Hepatocyte (in vitro differentiated cells): ENCODE measurements at places on chromosomes 5 and 9. TPM values are rescaled to one million over a fixed set of nuclear protein-coding genes. Genes with fewer than 3 reads are reported as not detected.
A peak's percentile ranks its signal among the peaks of the same experiment; 100 is the strongest.

- DNase-seq, result peak; percentile 66
Measured at GRCh38 chr5:174624733-174625522, 99.5 kb upstream of the MSX2 start.

- no peak for DNase-seq
Measured at GRCh38 chr9:120876842-120877240, at the start of gene PHF19. PHF19 (minus strand) TSS chr9:120877188; CDS start chr9:120874741, 2,447 bp downstream.

Gene TAL2
- 0.50 TPM in 1 of 2 replicates, not detected in the other for polyA plus RNA-seq

Gene ARHGEF28
- 3.1 and 3.5 TPM in 2 replicates for polyA plus RNA-seq

Gene LCN6
- polyA plus RNA-seq, result not detected in 2 replicates

GRCh38 chr9:124415102-124415851, at the start of gene PSMB7:
PSMB7 (minus strand) TSS chr9:124415442; CDS start chr9:124415425, 17 bp downstream.
- peak; percentile 98 for DNase-seq

DNA sequence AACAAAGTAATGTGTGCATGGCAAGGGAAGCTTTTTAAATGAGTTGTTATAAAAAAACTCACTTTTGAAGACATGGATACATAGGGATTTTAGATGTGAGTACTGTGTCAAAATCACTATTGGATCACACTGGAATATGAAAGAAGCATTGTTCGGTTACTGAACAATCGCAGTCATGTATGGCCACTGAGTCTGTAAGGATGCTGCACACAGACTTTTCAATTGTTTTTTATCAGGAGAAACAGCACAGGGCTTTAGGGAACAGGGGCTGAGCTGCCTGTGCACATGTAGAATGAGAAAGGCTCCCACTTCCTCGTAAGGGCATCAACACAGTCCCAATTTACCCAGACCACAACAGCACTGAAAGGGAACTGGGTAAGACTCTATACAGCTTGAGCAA, 1333.9 kb upstream of the DMAC1 start:
- no peak for DNase-seq
